ENCODE measurements at places on chromosomes 1 and 21. TPM values are rescaled to one million over a fixed set of nuclear protein-coding genes. Genes with fewer than 3 reads are reported as not detected.

The KRTAP12-2 gene
- total RNA-seq = not detected

The OR10Z1 gene
- total RNA-seq = not detected

The NUCKS1 gene
- 142 TPM for total RNA-seq

The TMEM269 gene
- total RNA-seq = 1.6 TPM

The FNBP1L gene
- total RNA-seq = 6.3 TPM

The TFAP2E gene
- total RNA-seq = 0.60 TPM

DNA sequence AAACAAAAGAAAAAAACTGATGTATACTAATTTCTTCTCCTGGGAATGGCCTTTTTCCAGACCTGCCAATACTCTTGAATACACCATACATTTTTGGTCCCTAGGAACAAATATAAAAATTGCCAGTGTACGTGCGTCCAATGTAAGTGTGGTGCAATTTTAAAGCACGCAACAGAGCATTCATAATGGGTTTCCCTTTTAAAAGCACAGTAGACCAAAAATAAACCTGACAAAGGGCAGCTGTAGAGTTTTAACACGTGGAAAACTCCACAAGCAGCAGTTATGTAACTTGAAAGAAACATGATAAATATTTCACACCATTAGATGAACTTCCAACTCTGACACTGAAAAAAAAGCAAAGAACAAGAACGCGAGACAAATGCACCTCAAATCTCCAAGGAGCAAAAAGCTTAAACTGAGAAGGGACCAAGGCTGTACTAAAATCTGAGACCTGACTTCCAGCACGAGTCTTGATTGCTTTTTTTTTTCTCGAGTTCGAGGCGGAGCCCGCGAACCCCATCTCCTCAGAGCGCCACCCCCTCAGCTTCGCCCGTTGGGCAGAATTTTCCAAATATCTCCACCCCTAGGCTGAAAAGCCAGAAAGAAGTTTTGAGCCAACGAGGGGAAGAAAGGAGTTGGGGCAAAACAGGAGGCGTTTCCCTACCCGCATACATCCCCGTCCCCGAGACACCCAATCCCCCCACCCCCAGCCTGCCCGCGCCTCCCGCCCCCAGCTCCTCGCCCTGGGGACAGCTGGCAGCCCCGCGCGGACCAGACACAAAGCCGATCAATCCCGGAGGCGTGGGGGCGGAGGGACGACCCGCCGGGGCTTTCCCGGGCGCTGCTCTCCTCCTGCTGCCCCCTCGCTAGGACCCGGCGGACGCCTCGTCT, at the start of gene JAM2:
TSS of gene JAM2 (plus strand) at position 599 of the 891 bp plus-strand sequence. CDS start 564 bp downstream, outside the sequence.
- no peak for DNase-seq

GRCh38 chr21:20330652-20331051, 667.6 kb upstream of the NCAM2 start:
- no peak for DNase-seq

GRCh38 chr1:110291241-110292030, 47.7 kb upstream of the RBM15 start:
- DNase-seq = no peak

GRCh38 chr1:228905701-228906101, 170.4 kb downstream of the RHOU start:
- peak; percentile 21 for DNase-seq

DNA sequence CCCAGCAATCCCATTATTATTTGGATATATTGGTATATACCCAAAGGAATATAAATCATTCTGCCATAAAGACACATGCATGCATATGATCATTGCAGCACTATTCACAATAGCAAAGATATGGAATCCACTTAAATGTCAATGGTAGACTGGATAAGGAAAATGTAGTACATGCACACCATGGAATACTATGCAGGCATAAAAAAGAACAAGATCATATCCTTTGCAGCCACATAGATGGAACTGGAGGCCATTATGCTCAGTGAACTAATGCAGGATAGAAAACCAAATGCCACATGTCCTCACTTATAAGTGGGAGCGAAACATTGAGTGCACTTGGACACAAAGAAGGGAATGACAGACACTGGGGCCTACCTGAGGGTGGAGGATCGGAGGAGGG, 24.6 kb downstream of the KAZN start:
- DNase-seq = no peak

DNA sequence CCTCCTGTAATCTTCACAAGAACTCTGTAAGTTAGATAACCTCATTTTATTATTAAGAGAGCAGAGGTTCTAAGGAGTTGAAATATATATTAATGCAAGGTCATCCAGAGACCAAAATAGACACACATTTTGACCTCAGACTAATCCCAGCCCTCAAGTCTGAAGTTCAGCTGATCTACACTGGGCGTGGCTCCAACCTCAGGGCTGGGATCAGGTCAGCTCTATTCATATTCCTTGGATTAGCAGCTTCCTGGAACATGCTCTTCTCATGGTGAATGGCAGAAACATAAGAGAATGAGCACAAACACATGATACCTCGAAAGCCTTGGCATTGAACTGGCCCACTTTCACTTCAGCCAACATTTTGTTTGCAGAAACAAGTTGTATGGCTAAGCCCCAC, 200.8 kb upstream of the ST6GALNAC5 start:
- no peak for DNase-seq

DNA sequence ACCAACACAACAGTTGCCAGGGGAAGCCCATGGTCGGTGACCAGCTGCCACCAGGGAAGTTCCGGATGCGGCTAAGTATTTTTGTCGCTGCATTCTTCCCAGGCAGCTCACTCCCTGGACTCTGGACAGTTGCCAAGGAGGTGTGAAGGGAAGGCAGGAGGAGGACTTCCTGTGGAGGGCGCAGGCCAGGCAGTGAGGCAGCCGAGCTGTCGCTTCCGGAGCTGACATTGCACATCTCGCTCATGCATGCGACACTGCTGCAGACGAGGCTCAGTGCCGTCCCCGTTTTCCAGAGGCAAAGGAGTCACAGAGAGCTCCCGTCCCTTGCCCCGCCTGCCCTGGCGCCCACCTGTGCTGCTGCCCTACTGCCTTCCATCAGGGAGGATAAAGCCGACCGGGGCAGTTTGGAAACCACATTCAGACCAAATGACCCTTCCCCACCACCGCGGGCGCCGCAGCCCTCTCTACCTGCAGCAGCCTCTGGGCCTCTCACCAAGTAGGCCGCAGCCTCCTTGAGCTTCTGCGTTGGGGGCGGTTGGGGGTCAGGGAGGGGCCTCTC, 81.4 kb downstream of the NENF start:
- DNase-seq = no peak

DNA sequence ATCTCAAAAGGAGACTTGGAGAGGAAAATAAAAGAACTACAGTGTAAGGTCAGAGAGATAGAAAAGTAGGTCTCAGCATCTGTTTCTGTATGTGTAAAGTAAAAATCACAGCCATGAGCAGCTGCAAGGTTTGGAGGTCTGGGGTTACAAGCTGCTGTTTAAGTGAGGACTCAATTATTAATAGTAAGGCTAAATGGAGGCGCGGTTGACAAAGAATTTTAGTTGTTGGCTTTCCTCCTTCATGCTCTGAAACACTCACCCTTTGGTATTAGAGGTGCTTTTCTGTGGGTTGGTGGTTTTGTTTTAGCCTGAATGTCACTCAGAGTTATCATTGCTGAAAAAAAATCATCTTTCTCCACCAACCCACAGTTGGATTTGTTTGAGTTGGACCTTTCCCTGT, 59.8 kb upstream of the HAO2 start:
- DNase-seq = no peak

- DNase-seq = no peak
Measured at GRCh38 chr1:229432905-229433304, 989 bp downstream of the ACTA1 start.

DNA sequence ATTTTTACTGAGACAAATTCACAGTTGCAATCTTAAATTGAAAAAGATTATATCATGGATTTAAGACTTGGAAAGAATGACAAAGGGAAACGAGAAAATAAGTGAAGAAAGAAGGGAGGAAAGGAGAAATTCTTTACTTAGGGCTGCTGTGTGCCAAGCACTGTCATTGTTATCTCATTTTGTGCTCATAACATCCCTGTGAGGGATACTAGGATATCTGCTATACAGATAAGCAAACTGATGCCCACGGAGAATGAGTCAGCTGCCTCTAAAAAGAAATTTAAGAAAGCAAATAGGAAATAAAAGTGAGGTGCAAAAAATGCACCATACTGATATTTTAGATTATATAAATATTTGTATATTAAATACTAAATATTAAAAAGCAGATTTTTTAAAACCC, 183.6 kb upstream of the NR5A2 start:
- DNase-seq = no peak

- DNase-seq = no peak
Measured at GRCh38 chr21:42191696-42192595, 27.0 kb upstream of the ABCG1 start.

DNA sequence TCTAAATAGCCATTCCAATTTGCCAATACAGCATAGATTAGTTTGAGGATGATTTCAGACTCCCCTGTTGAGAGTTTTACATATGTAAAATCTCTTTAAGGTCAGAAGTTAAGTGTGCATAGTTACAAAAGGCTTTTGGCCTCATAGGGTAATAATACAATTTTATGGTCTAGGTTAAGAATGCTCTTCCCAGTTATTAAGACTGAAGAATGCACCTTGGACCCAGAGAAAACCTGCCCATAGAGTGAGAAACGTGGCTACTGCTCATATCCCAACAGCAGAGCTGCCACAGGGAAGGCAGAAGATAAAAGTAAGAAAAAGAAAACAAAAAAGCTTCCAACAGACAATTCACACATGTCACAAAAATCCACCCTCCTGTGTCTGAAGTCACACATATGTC, 255.9 kb downstream of the LMO4 start:
- DNase-seq = no peak

DNA sequence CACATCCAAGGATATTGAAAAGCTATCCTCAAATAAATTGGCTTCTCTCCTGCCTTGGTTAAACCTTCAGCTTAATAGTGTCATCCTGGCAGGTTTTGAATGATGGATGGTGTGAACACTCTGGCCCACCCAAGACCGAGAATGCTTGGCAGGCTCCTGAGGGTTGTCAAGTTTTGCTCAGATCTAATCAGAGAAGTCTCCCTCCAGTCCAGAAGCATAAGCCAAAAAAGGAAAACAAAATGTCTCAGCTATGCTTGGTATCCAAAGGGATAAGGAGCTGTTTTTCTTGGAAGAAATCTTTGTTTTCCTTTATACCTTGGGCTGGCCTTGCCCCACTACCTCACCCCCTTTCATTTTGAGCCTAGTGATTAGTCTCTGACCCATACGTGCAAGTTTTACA, 172.7 kb downstream of the CRB1 start:
- no peak for DNase-seq

- no peak for DNase-seq
Measured at GRCh38 chr1:242185731-242186130, 186.8 kb upstream of the MAP1LC3C start.

All from spleen (tissue), 13 donors.